ENCODE measurements at places on chromosomes 1 and 21.

- no peak for DNase-seq
Observed at GRCh38 chr1:246691622-246692495, 32.4 kb upstream of the SCCPDH start.

DNA sequence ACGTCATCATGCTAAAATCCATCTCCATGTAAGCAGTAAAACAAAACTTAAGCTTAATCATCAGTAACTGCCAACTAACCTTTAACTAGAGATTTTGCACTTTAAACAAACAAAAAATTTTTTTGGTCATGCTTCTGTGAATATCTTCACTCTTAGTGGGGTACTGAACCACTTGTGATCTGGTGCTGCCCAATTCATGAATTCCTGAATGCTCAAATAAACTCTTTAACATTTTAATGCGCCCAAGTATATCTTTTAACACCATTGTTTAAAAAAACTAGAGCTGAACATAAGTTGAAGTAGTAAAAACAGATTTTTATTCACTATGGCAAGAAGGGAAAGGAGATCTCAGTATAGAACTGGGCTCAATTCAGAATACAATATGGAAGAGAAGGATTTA is 196.9 kb upstream of the USP24 start:
- no peak for DNase-seq

GRCh38 chr1:27999055-27999454 is 39.3 kb downstream of the XKR8 start:
- DNase-seq, result no peak

DNA sequence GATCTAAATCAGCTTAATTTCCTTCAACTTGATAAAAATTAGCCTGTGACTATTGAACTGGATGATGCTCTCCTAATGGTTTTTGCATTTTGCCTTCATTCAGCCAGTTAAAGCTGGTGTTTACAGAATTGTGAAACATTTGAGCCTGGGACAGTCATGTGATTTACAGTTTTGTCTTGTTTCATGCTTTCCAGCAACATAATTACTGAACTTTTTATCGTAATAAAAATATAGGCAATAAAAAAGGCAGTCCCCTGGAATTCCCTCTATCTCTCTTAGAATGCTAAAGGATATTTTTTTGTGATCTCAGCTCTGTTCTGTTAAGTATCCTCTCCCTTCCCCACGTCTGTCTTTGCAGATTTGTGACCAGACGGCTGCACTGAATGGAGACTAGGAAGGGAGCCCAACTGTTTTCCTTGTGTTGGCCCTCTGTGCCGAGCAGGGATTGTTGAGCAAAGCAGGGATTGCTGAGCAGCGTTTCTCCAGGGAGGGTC is 70.3 kb upstream of the RGL1 start:
- DNase-seq, result no peak
